GM04504 (cell line): ENCODE measurements at places on chromosomes 5 and 9.

DNA sequence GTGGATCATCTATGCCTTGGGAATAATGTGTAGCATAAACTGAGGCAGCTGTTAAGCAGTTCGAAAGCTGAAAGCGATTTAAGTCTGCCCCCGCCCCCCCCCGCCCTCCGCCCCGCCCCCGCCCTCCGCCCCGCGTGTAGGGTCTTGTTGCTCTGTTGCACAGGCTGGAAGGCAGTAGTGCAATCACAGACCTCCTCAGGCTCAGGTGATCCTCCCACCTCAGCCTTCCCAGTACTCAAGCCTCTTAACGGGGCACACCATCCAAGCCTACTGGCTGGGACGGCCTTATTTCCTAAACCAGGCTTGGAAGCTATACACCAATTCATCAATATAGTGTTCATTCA is 945 bp downstream of the ANKDD1B start:
- DNase-seq, result no peak

DNA sequence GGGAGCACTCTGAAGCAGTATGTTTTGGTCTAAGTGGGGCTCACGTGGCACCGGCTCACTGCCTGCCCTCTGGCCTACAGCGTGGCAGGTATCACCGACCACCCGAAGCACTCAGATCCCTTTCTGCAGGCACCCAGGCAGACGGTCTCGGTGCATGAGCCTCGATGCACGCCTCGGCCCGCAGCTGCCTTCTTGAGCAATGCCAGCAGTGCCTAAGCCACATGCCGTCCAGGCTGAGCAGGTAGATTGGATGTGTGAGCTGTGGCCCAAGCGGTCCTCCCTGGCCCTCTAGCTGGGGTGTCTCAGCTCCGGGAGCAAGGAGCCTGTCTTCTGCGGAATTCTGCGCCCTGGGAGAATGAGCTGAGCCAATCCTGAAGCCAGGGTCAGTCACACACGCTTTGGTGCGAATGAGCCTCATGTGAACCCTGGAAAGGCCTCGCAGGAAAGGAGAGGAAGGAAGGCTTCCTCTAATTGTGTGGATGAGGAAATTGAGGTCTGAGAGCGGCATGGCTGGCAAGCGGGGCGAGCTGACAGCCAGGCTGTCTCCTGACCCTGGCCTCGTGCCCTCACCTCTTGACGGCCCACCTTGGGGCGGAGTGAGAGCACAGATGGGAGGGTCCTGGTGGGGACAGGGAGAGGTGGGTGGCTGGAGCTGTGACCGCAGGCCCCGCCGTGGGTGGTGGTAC is 14.4 kb downstream of the RXRA start:
- DNase-seq, result no peak

GRCh38 chr5:110341836-110342235 is 384.6 kb downstream of the TMEM232 start:
- no peak for DNase-seq

GRCh38 chr9:88812938-88813637 is 178.2 kb upstream of the S1PR3 start:
- DNase-seq, result no peak

GRCh38 chr9:116900007-116900367 is 212.9 kb downstream of the TRIM32 start:
- DNase-seq, result no peak

GRCh38 chr9:99222416-99223270 is 561 bp downstream of the SEC61B start:
- DNase-seq, result no peak

- no peak for DNase-seq
Measured at GRCh38 chr5:17114233-17114632, 103.2 kb upstream of the BASP1 start.

- no peak for DNase-seq
Measured at GRCh38 chr5:95142145-95142544, 142.7 kb downstream of the MCTP1 start.

- no peak for DNase-seq
Measured at GRCh38 chr5:97088774-97089148, 53.6 kb downstream of the LIX1 start.

DNA sequence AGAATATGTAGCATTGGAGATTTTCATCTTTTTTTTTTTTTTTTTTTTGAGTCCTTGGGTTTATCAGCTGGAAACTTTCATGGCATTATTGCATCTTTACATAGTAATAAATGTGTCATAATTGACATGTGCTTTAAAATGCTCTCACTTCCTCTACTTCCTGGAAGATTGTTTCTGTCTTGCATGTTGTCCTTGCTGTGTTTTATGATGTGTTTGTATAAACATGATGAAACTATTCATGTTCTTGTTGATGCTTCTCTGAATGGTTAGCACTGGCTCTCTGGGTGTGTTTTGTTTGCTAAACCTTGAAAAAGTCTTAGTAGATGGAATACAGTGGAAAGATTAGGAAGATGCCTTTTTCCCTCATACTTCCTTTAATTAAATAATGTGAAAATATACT is 87.9 kb downstream of the IQGAP2 start:
- no peak for DNase-seq

DNA sequence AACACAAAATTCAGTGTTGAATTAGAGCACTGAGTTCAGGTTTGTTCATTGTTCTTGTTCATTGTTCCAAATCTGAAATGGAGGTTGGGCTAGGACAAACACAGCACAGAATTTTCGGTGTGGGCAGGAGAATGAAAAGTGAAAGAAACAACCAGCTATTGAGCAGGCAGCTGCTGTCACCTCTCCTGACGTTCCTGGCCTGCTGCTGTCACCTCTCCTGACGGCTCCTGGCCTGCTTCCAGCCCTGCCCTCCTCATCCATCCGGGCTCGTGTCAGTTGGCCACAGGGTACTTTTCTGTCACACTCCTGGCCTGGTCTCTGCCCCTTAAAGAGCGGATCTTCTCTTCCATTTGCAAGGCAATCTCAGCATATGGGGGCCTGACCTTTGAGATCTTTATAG is 45.2 kb upstream of the CKMT2 start:
- no peak for DNase-seq

- no peak for DNase-seq
Measured at GRCh38 chr5:55232271-55232984, 980 bp downstream of the CCNO start.

- DNase-seq, result no peak
Measured at GRCh38 chr9:136722969-136723356, 10.6 kb downstream of the DIPK1B start.

DNA sequence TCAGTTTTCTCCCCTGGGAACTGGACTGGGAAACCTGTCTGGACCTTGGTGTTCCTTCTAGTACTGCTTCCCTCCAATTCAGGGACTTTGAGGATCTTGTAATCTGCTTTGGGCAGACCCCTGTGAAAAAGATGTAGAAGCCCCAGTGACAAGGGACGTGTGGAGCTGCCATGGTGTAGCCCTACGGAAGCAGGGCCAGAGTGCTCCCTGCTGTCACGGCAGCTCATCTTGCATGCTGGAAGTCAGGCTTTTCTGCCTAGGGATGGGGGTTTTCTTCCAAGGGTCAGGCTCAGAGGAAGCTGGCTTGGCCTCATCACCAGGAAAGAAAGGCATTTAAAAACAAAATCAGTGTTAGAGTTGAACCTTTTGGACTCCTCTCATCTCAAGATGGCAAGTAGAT is 86.4 kb downstream of the AMBP start:
- no peak for DNase-seq

DNA sequence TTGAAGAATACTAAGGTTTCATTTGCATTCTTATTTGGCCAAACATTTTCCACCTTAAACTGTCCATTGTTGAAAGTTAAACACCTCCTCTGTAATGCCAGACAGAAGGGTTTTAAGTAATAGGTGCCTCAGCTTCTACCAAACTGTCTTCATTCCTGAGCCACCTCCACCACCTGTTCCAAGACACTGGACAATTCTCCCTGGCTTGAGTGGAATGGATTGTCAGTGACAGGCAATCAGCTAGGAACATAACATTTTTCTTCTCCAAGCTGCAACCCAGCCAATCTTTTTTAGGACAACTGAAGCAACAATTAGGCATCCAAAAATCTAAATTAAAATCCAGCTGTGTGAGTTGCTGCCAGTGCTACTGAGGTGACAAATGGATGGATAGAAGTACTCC is 73.9 kb upstream of the ICE1 start:
- no peak for DNase-seq

DNA sequence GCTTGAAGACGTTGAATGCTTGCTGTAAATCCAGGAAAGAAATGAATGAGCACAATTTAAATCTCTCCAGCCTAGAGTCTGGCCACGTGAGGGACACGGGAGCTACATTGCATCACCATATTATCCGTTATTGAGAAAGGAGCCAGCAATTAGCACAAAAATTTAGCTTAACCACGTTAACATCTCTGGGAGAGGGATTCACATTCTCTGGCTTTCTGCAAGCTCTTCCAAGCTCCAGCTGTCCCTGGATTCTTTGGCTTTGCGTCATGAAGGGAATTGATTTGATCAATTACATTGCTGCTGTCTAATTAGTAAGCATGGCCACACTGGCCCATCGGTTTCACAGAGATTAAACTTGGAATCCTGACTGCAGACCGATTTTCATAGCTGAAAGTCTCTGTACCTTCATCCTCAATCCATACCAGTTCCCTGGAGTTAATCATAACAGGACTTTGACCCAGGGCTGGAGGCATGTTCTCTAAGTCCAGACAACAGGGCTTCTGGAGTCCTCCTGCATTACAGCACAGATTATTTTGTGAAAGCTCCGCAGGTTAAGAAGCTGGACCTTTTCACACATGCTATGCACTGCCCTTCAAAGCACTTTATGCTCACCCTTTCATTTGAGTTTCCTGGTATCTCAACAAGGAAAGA is 31.6 kb downstream of the ADRA1B start:
- DNase-seq, result peak; percentile 58

DNA sequence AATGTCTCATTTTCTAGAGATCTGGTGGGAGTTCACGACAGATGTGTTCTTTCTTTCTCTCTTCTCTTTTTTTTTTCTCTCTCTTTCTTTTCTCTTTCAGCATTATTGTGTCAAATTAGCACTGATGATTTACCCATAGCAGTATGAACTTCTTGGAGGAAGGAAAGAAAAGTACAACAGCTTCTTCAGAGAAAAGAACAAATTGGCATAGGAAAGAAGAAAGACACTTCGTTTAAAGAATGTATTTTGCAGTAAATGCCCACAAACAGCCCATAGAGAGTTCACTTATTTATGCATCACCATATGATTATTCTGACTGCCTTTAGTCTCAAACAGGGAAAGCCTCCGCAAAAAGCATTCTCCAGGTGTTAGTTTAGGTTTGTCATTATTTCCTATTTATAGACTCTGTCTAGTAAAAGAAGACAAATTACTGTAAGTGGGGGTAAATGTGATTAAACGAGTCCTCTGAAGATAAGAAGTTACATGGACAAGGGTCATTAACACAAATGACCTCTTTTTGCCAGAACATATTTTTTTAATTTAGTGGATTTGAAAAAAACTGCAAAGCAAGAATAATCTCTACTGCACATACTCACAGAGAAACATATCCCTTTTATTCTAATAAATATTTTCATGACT is 68.0 kb downstream of the POU5F2 start:
- DNase-seq, result no peak

DNA sequence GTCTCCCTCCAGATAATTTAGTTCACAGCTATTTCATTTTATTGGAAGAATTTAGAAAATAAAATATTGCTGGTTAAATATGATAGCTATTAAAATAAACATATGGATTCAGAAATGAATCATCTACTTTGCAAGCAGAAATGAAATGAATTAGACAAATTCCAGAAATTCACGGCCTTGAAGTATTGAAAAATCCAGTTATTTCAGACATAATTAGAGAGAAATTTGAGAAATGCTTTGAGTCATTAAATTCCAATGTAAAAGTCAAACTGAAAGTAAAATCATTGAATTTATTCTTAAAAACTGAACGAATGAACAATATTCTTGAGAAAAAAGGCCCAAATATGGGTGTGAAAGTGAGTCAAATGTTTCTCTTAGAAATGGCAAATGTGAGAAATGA is 632.6 kb upstream of the EDIL3 start:
- DNase-seq, result no peak

GRCh38 chr5:170431571-170431970 is 42.4 kb upstream of the KCNMB1 start:
- DNase-seq, result no peak

GRCh38 chr5:145787001-145787400 is 48.1 kb downstream of the PRELID2 start:
- no peak for DNase-seq

DNA sequence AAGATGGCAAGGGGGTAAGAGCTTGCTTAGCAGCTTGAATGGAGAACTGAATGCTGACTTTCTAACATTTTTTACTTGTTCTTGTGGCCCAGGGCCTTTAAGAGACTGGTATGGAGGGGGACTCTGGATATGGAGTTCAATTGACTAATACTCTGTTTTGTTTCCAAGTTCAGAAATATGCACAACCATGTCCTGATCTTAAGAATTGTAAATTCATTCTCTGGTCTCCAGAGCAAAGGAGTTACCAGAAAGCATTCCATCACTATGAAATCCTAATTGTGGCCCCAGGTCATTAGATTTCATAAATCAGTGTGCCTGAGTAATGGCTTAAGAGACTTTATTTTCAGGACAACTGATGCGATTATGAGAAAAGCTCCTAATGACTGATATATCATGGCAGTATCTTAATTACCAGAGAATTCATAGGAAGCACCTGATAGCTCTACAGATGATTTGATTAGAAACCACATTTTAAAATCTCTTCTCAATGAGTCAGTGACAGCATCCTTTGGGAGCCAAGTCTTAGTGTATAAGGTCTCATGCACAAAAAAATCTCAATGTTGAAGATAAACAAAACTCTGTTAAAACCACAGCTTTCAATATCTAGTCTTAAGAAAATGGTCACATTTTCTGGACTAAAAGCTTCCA is 613.6 kb upstream of the KLF4 start:
- DNase-seq, result no peak

- no peak for DNase-seq
Measured at GRCh38 chr5:153237671-153238332, 252.7 kb upstream of the GRIA1 start.

GRCh38 chr5:80481019-80481893 is 6.6 kb upstream of the FAM151B start:
- DNase-seq, result peak; percentile 30

GRCh38 chr9:132978112-132978450 is 413 bp upstream of the GFI1B start:
- no peak for DNase-seq

GRCh38 chr5:979100-979817 is 29.3 kb upstream of the NKD2 start:
- DNase-seq, result no peak

- no peak for DNase-seq
Measured at GRCh38 chr5:142881076-142881783, 111.1 kb downstream of the ARHGAP26 start.

- no peak for DNase-seq
Measured at GRCh38 chr9:5375091-5375490, 35.4 kb upstream of the RLN1 start.

DNA sequence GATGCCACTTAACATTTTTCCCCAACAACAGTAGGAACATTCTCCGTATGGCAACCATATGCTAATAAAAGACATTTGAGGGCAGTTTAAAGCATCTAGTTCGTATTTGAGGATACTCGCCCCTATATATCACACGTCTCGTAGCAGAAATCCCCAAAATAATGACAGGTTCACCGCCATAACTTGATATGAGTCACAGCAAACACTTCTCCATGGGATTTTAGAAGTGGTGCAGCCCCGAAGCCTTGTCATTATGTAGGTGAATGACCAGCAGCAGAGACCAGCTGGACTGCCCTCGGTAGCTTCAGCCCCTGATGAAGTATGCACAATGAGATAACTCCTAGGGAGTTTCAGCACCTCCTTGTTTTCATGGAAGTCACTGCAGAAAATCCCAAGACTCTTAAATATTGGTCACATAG is 2.0 kb downstream of the CTNND2 start:
- no peak for DNase-seq

GRCh38 chr9:111925017-111925770 is 28.6 kb downstream of the UGCG start:
- DNase-seq, result no peak

GRCh38 chr9:31168161-31168560 is 1216.3 kb upstream of the ACO1 start:
- no peak for DNase-seq
